ENCODE measurements at places on chromosomes 7 and 10. TPM values are rescaled to one million over a fixed set of nuclear protein-coding genes. Genes with fewer than 3 reads are reported as not detected.

- no peak overlapping the region for H3K4me3 ChIP-seq
- H3K27me3 ChIP-seq: no peaks in the 10 kb centered on the region
- no peak overlapping the region for H3K27ac ChIP-seq
- no peaks in the 10 kb centered on the region for H3K36me3 ChIP-seq
Measured at GRCh38 chr10:122521011-122521410, 39.5 kb upstream of the DMBT1 start.

Gene ZNF804B
- not detected for polyA plus RNA-seq

GRCh38 chr7:141072548-141073172 lies 1.2 kb upstream of the TMEM178B start:
- DNase-seq: no peak
- peaks cover 53% of the 10 kb centered on the region for H3K27me3 ChIP-seq
- H3K4me3 ChIP-seq: no peak overlapping the region
- no peaks in the 10 kb centered on the region for H3K36me3 ChIP-seq

GRCh38 chr7:38682606-38683005 lies 51.4 kb upstream of the AMPH start:
- H3K4me1 ChIP-seq: peaks cover 14% of the 10 kb centered on the region
- no peaks in the 10 kb centered on the region for H3K36me3 ChIP-seq
- no peak for DNase-seq

Gene DMBT1
- not detected for polyA plus RNA-seq

Gene VWA2
- polyA plus RNA-seq: not detected

DNA sequence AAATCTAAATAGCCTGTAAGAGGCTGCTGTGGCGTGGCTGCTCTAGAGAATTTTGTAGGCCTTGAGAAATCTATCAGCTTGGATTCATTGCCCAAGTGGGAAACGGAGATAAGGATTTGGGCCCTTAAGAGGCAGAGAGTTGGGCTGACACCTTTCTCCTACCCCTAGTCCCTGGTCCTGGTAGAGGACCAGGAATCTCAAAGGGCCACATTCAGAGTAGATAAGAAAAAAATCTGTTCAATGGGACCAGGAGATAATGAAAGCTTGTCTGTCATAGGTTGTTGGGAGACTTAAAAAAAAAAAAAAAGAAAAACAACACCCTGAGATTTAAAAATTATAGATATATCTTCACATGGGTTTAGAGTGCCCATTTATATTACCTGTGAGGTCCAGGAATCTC lies 17.8 kb downstream of the TMEM209 start:
- no peaks in the 10 kb centered on the region for H3K27me3 ChIP-seq
- peaks cover 84% of the 10 kb centered on the region for H3K36me3 ChIP-seq
- no peaks in the 10 kb centered on the region for H3K4me1 ChIP-seq
- DNase-seq: no peak
- H3K4me3 ChIP-seq: no peak overlapping the region

- no peaks in the 10 kb centered on the region for H3K36me3 ChIP-seq
- no peak overlapping the region for H3K27ac ChIP-seq
- no peak for DNase-seq
Measured at GRCh38 chr7:16136896-16137295, 284.4 kb downstream of the CRPPA start.

Gene TFPI2
- polyA plus RNA-seq: not detected

Gene TMEM229A
- polyA plus RNA-seq: not detected

DNA sequence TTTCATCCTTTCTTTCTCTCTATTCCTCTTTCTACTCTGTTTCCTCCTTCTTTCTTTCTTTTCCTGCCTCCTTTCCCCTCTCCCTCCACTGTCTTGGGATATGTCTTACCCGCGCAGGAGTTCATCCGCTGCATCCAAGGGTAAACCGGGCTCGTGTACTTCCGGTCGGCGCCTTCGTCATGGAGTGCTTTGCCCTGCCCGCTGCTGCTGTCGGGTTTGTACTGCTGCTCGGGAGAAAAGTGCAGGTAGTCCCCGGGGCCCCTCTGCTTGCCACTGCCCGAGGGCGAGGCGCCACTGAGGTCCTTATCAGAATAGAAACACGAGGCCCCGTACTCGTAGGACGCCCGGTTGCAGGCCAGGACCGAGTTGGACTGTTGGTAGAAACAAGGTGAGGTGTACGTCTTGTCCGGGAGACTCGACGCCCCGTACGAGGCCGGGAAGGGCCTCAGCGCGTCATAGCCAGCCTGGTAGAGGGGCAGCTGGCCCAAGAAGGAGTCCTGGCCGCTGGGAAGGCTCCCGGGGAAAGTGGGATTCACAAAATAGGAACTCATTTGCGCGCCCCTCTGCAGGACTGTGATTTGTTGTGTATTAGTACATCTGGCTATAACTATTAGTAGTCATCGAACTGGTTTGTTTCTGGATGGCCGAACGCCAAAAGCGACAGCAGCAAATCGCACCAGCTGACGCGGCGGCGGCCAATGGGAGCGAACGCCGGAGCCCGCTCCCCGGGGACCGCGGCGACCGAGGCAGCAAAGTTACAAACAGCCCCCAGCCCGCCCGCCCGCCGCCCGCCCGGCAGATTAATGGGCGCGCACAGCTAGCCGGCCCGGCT lies at the start of gene HOXA6:
HOXA6 (minus strand) TSS at position 576 of the 832 bp plus-strand sequence; CDS start at position 551, 25 bp downstream.
- H3K4me3 ChIP-seq: peak within 1 kb of the TSS; percentile 52
- H3K36me3 ChIP-seq: no peaks in the 10 kb centered on the region
- H3K27ac ChIP-seq: no peak within 1 kb of the TSS
- H3K4me1 ChIP-seq: peaks cover 43% of the 10 kb centered on the region

GRCh38 chr10:30018496-30018895 lies 40.9 kb downstream of the JCAD start:
- no peak overlapping the region for H3K27ac ChIP-seq
- peaks cover 17% of the 10 kb centered on the region for H3K27me3 ChIP-seq
- no peaks in the 10 kb centered on the region for H3K36me3 ChIP-seq
- no peaks in the 10 kb centered on the region for H3K4me1 ChIP-seq

DNA sequence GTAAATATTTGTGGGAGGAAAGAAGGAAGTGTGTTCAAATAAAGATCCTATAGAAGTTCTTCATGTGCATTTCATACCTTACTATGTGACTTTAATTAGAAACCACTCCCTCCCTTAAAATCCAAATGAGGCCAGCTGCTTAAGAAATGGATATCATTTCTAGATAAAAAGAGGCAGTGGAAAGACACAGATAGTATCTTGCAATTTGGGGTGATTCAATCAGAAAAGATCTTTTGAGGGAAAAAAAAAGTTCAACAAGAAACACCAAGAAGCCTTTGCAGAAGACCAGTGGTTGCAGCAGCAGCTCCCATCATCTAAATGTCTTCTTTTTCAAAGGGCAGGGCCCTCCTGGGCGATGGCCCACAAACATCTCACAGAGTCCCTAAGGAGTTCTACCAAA lies 200.1 kb downstream of the LRRN3 start:
- H3K4me3 ChIP-seq: no peak overlapping the region
- no peaks in the 10 kb centered on the region for H3K27me3 ChIP-seq
- no peaks in the 10 kb centered on the region for H3K4me1 ChIP-seq
- DNase-seq: no peak
- no peak overlapping the region for H3K27ac ChIP-seq
- no peaks in the 10 kb centered on the region for H3K36me3 ChIP-seq

DNA sequence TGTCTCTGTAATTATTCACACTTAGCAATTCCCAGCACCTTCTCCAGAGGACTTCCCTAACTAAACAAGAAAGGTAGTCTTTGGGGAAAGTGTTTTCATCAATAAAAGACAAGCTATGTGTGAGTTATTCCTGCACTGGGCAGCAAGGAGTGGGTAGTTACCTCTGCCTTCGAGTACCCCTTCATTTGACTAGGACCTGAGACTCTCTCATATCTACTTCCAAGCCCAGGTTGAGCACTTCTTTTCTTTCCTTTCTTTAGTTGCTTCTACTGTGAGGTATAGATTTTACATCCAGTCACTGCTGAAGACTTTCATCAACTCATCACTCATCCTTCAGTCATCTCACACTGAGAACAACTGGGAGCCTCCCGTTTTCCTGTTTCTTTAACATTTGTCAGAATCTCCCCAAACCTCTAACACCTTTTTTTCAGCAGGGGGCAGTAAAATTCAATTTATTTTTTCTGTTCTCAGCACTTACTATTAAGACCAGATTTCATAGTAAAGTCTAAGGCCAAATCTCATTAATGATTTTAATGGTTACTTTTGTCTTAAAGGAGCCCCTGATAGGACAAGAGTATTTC lies 80.1 kb upstream of the PRSS1 start:
- H3K27ac ChIP-seq: no peak overlapping the region
- H3K27me3 ChIP-seq: no peaks in the 10 kb centered on the region
- H3K4me3 ChIP-seq: no peak overlapping the region
- DNase-seq: no peak
- H3K36me3 ChIP-seq: no peaks in the 10 kb centered on the region

- H3K4me1 ChIP-seq: peaks cover 31% of the 10 kb centered on the region
- H3K27me3 ChIP-seq: no peaks in the 10 kb centered on the region
Measured at GRCh38 chr7:142851919-142852318, 3.0 kb upstream of the EPHB6 start.

DNA sequence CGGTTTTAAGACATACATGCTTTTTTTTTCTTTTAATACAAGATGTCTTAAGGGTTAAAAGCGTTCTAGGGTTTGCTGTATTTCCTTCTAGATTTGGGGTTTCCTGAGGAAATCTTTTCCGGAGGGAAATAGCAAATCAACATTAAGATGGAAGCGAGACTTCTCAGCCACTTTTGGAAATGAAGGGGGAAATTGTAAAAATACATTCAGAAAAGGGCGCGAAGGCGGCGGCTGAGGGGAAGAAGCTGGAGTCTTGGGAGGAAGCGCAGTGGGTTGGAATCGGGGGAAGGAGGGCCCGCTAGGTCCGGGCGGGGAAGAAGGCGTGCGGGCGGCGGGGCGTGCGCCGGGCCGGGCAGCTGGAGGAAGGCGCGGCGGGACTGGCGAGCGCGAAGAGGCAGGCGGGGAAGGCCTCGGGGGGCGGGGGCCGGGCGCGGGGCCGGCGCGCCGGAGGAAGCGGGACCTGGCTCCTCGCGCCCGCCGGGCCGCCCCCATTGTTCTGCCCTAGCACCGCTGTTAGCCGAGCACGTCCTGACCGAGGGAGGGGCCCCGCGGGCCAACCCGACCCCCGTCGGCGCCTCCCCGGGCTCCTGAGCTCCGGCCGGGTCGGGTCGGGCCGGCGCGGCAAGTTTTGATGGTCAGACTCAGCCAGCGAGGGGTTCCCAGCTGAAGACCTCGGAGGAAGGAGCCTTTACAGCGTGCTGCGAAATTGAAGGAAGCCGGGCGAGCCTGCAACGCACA lies 1.5 kb upstream of the SKIDA1 start:
- peaks cover 15% of the 10 kb centered on the region for H3K4me1 ChIP-seq
- H3K4me3 ChIP-seq: peak overlapping the region; percentile 89

GRCh38 chr10:91589015-91589657 lies 43.7 kb downstream of the PPP1R3C start:
- DNase-seq: no peak
- no peaks in the 10 kb centered on the region for H3K36me3 ChIP-seq
- no peak overlapping the region for H3K4me3 ChIP-seq

Gene TAC1
- polyA plus RNA-seq: not detected

GRCh38 chr7:41053820-41054219 lies 649.1 kb downstream of the INHBA start:
- H3K4me1 ChIP-seq: no peaks in the 10 kb centered on the region
- no peaks in the 10 kb centered on the region for H3K36me3 ChIP-seq
- DNase-seq: no peak
- no peaks in the 10 kb centered on the region for H3K27me3 ChIP-seq
- no peak overlapping the region for H3K4me3 ChIP-seq

DNA sequence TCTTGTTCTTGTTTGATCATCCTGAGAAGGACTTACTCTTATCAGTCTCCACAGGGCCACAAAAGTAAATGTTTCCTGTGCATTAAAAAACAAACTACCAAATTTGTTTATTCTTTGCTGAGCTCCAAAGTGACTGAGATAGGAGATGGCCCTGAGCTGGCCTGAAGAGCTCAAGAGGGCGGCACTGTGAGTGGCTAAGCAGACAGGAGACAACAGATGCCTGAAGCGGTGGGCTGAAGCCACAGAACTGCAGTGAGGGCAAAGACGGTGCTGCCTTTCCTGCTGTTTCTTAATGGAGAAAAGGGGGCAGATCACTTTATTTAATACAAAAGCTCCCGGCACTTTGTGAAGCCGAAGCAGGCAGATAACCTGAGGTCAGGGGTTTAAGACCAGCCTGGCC lies 379.6 kb downstream of the ARL4A start:
- H3K4me1 ChIP-seq: no peaks in the 10 kb centered on the region
- H3K4me3 ChIP-seq: no peak overlapping the region
- no peak for DNase-seq
- no peaks in the 10 kb centered on the region for H3K36me3 ChIP-seq

Gene SFMBT2
- 10.9 TPM for polyA plus RNA-seq

GRCh38 chr7:84524714-84525694 lies 330.4 kb upstream of the SEMA3A start:
- H3K36me3 ChIP-seq: no peaks in the 10 kb centered on the region
- no peaks in the 10 kb centered on the region for H3K27me3 ChIP-seq
- no peak overlapping the region for H3K27ac ChIP-seq
- H3K4me1 ChIP-seq: no peaks in the 10 kb centered on the region
- no peak for DNase-seq
- H3K4me3 ChIP-seq: no peak overlapping the region

Gene ACHE
- polyA plus RNA-seq: 0.19 TPM

Gene PIK3CG
- polyA plus RNA-seq: 17.9 TPM

Gene TMEM184A
- polyA plus RNA-seq: not detected

DNA sequence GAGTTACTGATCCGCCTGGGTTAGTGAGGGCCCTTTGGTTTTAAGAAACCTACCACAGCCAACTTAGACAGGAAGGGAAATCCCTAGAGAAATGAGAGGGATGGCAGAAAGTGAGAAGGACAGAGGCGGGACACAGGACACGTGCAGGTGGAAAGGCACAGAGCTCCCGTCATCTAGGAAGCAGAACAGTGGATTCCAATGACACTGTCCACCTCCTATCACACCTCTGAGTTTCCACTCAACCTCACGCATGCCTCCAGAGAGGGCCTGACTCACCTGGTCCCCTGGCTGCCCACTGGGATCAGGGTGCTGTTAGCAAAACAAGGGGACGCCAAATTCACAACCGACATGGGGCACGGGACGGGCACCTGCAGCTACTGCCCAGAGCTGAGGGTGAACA lies 26.3 kb downstream of the CPXM2 start:
- no peak overlapping the region for H3K27ac ChIP-seq
- no peaks in the 10 kb centered on the region for H3K27me3 ChIP-seq
- H3K4me3 ChIP-seq: no peak overlapping the region
- no peaks in the 10 kb centered on the region for H3K4me1 ChIP-seq
- H3K36me3 ChIP-seq: no peaks in the 10 kb centered on the region

DNA sequence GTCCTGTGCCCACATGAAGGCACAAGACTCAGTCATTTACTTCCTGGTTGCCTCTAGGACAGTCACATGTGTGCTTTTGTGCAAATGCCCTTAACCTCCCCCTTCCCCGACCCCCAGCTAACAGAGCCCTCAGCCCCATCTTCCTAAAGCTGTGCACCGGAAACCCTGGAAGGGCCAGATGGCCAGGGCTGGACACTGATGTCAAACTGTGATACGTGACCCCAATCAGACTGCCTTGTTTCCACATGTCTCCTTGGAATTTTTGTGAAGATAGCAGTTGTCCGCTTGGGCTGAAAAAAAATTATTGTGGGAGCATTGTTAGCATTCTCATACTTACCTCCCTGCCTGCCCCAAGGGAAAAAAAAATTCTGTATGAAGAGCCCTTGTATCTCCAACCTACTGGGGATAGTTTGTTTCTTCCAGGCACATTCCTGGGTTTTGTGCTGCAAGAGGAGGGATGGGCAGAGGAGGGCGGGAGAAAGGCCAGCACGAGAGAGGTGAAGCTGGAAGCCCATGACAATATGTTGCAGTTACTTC lies 17.0 kb upstream of the ADAM12 start:
- H3K27me3 ChIP-seq: no peaks in the 10 kb centered on the region
- no peaks in the 10 kb centered on the region for H3K4me1 ChIP-seq
- no peaks in the 10 kb centered on the region for H3K36me3 ChIP-seq
